ENCODE measurements at places on chromosomes 12 and 14.
A peak's percentile ranks its signal among the peaks of the same experiment; 100 is the strongest.

GRCh38 chr12:127899971-127900370 lies 367.0 kb upstream of the TMEM132C start:
- DNase-seq, result no peak

DNA sequence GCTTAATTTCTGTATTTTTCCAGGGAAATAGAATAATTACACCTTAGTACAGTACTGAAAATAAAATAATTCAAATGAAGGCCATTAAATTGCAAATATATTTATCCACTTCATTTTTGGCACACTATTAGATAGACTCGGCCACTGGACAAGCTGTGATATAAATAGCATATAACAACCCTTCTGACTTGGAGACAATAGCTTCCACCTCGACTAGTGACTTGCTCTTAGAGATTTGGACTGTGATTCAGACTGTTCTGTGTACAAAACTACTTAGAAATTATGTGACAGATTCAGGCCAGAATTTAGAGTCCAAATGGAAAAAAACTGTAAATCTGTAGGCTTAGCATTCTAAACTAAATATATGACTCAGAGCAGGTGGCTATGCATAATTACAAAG lies 949.9 kb downstream of the LRFN5 start:
- no peak for DNase-seq

DNA sequence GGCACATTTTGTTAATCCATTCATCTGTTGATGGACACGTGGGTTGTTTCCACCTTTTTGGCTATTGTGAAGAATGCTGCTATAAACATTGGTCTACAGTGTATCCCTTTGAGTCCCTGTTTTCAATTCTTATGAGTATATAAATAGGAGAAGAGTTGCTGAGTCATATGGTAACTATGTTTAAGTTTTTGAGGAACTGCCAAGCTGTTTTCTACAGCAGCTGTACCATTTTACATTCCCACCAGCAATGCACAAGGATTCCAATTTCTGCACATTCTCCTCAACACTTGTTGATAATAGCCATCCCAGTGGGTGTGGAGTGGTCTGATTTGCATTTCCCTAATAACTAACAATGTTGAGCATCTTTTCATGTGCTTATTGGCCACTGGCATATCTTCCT lies 6.9 kb upstream of the SVOP start:
- no peak for DNase-seq

DNA sequence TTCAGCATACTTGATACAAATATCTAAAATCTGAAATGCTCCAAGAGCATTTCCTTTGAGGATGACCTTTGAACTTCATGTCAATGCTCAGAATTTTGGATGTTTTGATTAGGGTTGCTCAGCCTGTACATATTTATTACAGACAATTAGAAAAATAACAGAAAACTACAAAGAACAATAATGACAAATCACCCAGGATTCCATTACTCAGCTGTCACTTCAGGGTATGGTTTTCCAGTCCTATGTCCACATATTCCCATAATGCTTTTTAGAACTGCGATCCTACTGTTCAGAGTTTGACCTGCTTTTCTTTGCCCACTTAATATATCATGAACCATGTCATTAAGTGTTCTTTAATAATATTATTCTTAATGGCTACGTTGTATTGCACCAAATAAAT lies 11.4 kb downstream of the DLGAP5 start:
- no peak for DNase-seq

GRCh38 chr14:49464885-49465284 lies 121.3 kb downstream of the RPS29 start:
- peak; percentile 38 for DNase-seq

DNA sequence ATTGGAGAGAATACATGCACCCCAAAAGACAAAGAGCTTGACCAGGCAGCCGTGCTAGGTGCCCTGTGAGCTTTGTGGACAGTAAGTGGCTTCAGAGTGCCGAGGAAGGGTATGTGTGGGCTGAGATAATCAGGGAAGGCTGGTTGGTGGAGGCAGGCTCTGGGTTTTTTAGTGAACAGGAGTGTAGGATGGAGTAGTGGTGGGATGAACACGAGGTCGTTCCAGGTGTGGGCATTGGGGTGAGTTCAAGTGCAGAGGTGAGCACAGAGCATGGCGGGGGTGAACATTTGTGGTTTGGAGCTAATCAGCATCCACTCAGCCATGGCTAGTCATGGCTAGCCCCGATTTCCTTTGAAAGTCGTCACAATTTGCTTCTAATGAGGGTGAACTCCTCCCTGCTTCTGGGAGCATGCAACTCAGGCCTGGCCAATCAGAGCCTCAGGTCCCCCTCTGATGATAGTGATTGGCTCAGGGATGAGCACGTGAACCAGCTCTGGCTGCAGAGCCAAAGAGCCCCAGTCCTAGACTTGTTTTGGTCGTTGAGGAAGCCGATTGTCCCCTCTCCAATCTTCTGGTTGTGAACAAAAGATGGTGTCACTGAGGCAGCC lies 40.7 kb upstream of the TCL1B start:
- no peak for DNase-seq

DNA sequence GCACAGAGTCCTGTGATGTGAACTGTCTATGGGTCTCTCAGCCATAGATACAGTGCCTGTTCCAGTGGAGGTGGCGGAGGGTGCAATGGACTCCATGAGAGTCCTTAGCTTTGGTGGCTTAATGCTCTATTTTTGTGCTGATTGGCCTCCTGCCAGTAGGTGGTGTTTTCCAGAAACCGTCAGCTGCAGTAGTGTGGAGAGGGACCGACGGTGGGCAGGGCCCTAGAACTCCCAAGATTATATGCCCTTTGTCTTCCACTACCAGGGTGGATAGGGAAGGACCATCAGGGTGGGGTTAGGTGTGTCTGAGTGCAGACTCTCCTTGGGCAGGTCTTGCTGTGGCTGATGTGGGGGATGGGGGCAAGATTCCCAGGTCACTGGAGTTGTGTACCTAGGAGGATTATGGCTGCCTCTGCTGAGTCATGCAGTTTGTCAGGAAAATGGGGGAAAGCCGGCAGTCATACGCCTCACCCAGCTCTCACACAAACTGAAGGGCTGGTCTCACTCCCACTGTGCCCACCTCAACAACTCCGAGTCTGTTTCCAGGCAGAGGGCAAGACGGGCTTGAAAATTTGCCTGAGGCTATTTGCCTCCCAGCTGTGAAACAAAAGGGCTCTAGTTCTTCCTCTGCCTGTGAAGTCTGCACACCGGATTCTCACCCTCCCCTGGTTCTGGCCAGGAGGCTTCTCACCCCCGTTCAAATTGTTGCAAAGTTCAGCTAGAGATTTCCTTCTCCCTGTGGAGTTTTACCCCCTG lies 24.9 kb upstream of the ZDHHC17 start:
- DNase-seq, result no peak

GRCh38 chr12:121826318-121827150 lies 22.7 kb downstream of the SETD1B start:
- no peak for DNase-seq

DNA sequence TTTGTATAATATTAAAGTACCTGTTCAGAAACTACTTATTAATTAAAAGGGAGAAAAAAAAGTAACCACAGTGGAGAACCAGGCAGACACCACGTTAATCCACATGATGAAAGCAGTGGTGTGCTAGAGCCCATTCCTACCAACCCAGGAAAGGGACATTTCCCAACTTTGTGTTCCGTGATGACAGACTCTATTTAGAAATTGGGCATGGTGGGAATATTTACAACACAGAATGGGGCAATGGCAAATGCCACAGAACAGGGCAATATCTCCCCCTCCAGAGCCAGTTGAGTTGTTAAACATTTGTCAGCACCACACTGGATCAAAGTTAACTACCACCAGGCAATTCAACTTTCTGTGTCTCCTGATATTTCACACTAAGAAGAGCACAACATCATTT lies 1.2 kb upstream of the HIGD1C start:
- no peak for DNase-seq

DNA sequence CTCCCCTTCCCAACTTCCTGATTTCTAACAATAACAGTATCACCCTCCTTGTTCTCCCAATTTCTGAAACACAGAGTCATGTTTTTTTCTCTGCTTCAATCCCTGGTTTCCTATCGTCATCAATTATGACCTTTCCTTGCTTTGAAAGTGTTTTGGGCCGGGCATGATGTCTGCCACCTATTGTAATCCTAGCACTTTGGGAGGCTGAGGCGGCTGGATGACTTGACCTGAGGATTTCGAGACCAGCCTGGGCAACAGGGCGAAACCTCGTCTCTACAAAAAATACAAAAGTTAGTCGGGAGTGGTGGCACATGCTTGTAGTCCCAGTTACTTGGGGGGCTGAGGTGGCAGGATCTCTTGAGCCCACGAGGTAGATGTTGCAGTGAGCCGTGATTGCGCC lies 12.6 kb upstream of the GPR162 start:
- no peak for DNase-seq

DNA sequence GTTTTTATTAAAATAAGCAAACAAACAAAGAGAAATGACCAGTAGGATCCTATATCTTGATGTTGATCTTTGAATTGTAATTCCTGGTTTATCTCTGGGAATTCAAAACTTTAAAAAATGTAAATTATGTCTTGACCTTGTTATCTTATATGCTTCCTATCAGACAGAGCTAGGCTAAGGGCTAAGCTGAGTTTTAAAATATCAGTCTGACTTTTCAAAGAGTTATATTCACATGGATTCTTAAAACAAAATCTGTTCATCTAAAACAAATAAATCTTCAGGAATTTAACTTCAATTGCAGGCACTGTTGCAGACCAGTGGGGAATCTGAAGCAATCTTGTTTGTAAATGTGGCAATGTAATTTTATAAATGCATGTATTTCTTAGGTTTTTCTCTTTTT lies 1144.1 kb downstream of the LRFN5 start:
- DNase-seq, result no peak

GRCh38 chr12:42957136-42957535 lies 367.6 kb upstream of the PRICKLE1 start:
- no peak for DNase-seq

GRCh38 chr12:127509066-127509778 lies 757.7 kb upstream of the TMEM132C start:
- DNase-seq, result no peak

GRCh38 chr14:105153739-105154475 lies 14.7 kb downstream of the JAG2 start:
- no peak for DNase-seq

DNA sequence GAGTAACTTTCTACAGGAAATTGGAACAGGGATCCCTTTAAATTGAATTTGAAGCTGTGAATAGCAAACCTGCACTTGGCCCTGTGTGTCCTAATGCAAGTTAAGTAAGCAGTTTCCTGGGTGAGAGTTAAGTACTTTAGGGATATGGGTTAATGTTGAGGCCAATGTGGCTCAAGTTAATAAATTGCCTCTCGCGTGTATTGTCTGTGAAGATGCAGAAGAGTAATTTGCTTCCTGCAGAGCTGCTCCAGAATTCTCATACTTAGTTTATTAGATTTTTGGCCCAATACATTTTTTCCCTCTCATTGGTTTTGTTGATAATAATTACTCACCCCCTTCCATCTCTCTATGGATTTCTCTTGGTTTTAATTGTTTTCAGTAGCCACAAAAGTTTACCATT lies 86.5 kb downstream of the SLC25A47 start:
- DNase-seq, result no peak

GRCh38 chr12:130955238-130955816 lies 1.6 kb downstream of the ADGRD1 start:
- no peak for DNase-seq

DNA sequence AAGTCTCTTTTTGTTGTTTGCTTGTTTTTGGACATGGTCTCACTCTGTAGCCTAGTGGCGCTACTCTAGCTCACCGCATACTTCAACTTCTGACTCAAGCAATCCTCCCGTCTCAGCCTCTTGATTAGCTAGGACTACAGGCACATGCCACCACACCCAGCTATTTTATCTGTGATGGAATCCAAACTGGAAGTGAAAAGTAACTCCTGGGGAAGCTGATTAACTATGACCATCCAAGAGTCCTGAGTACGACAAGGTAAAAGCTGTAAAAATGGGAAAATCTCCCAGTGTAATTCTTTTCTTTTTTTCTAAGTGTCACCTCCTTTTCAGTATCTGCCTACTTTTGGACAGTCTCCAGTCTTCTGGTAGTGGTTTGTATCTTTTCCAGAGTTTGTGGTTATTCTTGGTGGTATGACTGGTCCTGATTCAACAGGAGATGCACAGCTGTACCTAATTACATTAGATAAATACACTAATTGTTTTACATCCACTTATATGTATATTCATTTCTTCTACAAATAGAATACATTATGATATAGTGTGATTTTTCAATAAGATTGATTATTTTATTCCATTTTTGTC lies 97.8 kb downstream of the SLC6A15 start:
- DNase-seq, result no peak

All from D341Med (cell line).